Occipital lobe (tissue), 3 donors: ENCODE measurements at places on chromosomes 13 and 19. TPM values are rescaled to one million over a fixed set of nuclear protein-coding genes. Genes with fewer than 3 reads are reported as not detected.

Gene MBD3L2
- not detected for total RNA-seq

Gene ZNF607
- total RNA-seq: 25.9 TPM

Gene THOP1
- total RNA-seq: 40.4 TPM

Gene ZNF699
- 25.7 TPM for total RNA-seq

Gene BIVM
- 65.2 TPM for total RNA-seq

Gene WTIP
- total RNA-seq: 10.9 TPM

Gene MIR17HG
- total RNA-seq: 67.1 TPM

Gene PABPC3
- total RNA-seq: not detected

Gene KLK3
- not detected for total RNA-seq

Gene B3GNT8
- total RNA-seq: 0.16 TPM

Gene ZNF763
- total RNA-seq: 6.7 TPM

Gene ZNF443
- 13.9 TPM for total RNA-seq

Gene ZNF571
- total RNA-seq: 11.7 TPM

Gene FCAR
- not detected for total RNA-seq

Gene ZNF534
- total RNA-seq: 2.8 TPM

Gene SLC8A2
- 40.1 TPM for total RNA-seq

Gene LRRC8E
- total RNA-seq: not detected

Gene CLDN10
- total RNA-seq: 2.3 TPM

Gene IQCN
- 0.47 TPM for total RNA-seq

Gene ZNF600
- 0.31 TPM for total RNA-seq

Gene EPSTI1
- total RNA-seq: 3.4 TPM

Gene CPB2
- total RNA-seq: not detected

Gene ARMC6
- 47.4 TPM for total RNA-seq

Gene MAP4K1
- total RNA-seq: 0.16 TPM

Gene TMC4
- not detected for total RNA-seq

Gene PSG11
- total RNA-seq: not detected

Gene ATP4A
- not detected for total RNA-seq

Gene ESD
- 126 TPM for total RNA-seq

Gene ARGLU1
- total RNA-seq: 160 TPM

Gene FUZ
- 21.7 TPM for total RNA-seq

Gene CGB7
- total RNA-seq: not detected

Gene CYP4F11
- total RNA-seq: 0.16 TPM

Gene ZGLP1
- total RNA-seq: 1.6 TPM

Gene NLRP9
- not detected for total RNA-seq

Gene THSD8
- 0.62 TPM for total RNA-seq

Gene ZNF91
- 889 TPM for total RNA-seq

Gene DCLK1
- total RNA-seq: 385 TPM

Gene SBSN
- not detected for total RNA-seq

Gene ADGRE2
- 0.16 TPM for total RNA-seq

Gene KLK2
- not detected for total RNA-seq

Gene CARM1
- total RNA-seq: 22.3 TPM

Gene ZNF560
- total RNA-seq: 0.31 TPM

Gene HCN2
- 8.0 TPM for total RNA-seq

Gene APLP1
- total RNA-seq: 179 TPM

Gene SUPT20H
- total RNA-seq: 88.6 TPM

Gene PTOV1
- total RNA-seq: 99.2 TPM

Gene PCP2
- not detected for total RNA-seq

Gene GAPDHS
- total RNA-seq: not detected
